Activated CD8-positive, alpha-beta memory T cell treated with anti-CD3 and anti-CD28 coated beads for 1 hour (primary cell): ENCODE measurements at places on chromosomes 7 and 10.

- no peak for DNase-seq
These were observed 101.9 kb upstream of the PDLIM1 start for GRCh38 chr10:95392681-95393164.

DNA sequence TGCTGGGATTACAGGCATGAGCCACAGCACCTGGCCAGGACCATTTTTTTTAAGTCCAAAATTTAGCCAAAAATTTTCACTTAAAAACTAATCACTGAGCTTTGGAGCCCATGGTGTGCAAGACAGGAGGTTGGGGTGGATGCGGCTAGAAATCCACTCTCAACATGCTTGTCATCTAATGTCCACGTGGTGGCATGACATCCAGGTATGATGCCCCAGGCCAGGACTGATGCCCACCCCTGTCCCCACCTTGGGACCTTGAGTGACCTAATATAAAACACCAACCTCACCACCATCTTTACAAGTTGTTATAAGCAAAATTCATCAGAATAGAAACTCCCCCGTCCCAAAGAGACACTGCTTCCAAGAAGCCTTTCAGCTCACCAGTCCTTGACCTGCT, 20.4 kb upstream of the IMPDH1 start:
- no peak for DNase-seq

GRCh38 chr7:157096286-157097055, 42.3 kb upstream of the UBE3C start:
- DNase-seq, result no peak

DNA sequence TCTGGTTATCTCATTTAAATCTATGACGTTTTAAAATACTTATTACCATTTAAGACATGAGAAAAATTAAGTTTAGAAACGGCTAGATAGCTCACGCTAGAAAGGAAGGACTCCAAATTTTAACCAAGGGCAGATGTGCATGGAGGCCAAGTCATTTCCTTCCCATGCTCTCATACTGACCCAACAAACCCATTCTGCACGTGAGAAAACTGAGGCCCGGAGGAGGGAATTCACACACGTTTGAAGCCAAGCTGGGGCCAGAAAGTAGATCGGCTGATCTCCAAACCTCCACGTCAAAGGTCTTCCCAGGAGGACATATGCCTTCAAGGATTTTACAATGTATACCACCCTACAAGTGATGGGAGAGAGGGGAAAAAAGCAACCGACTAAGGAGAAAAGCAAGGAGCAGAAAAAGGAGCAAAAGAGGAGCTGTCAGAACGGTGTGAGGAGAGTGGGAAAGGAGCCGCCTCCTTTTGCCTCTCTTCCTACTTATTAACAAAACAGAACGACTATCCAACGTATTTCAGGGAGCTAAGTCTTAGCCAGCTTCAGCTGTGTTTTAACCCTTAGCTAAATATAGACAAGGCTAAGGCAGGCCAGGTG, 645 bp upstream of the SIRT1 start:
- DNase-seq, result no peak

DNA sequence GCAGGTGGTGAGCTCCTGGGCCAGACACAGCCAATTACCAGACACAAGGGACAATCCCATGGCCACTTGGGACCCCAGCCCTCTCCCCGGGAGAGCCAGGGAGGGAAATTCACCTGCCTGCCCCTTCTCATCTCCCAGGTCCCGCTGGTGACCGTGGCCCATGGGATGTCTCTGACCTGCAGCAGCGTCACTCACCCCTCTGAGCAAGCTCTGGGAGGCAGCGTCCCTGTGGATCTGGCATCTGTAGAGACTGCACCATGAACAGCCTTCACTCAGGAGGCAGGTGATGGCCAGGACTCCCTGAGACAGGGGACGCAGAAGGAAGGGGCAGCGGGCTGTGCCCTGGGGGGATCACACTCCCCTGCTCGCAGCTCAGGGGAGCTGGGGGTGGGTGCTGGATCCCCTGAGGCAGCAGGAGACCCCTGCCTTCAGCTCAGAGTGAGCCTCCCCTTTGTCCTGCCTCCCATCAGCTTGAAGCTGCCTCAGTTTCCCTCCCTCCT, 90.8 kb downstream of the FOXL3 start:
- no peak for DNase-seq

DNA sequence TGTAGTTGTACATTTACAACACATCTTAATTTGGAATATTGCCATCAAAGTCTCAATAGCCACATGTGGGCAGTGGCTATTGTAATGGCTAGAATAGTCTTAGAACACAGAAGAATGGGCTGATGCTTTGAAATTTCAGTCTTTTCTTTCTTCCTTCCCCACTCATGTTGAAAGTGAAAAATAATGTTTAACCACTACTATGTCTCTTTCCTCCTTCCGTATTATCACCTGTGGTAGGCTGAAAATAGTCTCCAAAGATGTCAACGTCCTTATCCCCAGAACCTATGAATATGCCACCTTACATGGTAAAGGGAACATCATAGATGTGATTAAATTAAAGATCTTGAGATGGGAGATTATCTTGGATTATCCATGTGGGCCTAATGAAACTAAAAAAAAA, 154.0 kb downstream of the SUGCT start:
- no peak for DNase-seq

DNA sequence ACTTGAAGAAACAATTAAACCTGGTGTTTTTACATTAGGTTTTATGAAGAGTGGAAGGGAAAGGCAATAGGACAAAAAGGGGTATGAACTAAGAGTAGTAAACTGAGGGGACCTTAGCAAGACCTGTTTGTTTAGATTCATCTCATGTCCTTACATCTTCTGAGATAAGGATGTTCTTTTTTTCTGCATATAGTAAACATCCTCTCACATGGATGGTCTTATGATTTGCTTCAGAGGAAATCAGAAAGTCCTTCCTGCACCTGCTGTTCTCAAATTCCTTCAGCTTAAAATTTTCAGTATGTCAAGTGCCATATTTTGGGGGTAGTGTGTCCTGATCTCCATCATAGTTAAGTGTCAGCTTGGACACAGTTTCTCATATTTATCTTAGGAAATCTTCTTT, 232.6 kb downstream of the ADK start:
- no peak for DNase-seq

DNA sequence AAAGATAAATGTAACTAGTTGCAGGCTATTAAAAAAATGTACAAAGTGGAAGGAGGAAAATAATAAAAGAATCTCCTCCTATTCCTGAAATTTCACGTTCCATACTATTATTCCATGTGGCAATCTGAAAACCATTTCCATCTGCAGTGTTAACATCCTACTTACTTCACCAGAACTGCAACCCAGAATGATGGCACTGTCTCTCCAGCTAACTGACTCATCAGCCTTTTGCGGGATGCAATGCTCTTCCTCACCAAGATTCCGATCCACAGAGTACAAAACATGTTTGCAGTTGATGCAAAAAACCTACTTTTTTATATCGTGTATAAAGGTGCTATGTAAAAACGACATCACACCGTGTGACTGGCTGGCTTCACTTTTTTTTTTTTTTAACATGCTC, 50.8 kb downstream of the ESYT2 start:
- no peak for DNase-seq
